ENCODE measurements at places on chromosomes 1 and 21.
A peak's percentile ranks its signal among the peaks of the same experiment; 100 is the strongest.

- DNase-seq: no peak
These were observed 87.9 kb upstream of the LYST start for GRCh38 chr1:235954306-235955283.

- DNase-seq: no peak
These were observed 28.7 kb downstream of the TMED5 start for GRCh38 chr1:93151474-93151873.

GRCh38 chr1:53535846-53536245 lies 76.6 kb downstream of the DMRTB1 start:
- no peak for DNase-seq

GRCh38 chr1:237386362-237387143 lies 344.6 kb downstream of the RYR2 start:
- no peak for DNase-seq

GRCh38 chr21:38945545-38946245 lies 140.0 kb downstream of the ETS2 start:
- no peak for DNase-seq

DNA sequence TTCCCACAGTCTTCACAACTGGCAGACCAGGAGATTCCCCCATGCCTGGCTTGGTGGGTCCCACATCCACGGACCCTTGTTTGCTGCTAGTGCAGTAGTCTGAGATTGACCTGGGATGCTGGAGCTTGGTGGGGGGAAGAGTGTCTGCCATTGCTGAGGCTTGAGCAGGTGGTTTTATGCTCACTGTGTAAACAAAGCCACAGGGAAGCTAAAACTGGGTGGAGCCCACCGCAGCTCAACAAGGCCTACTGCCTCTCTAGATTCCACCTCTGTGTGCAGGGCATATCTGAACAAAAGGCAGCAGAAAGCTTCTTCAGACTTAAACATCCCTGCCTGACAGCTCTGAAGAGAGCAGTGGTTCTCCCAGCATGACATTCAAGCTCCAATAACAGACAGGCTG lies 177.3 kb upstream of the ETV3 start:
- no peak for DNase-seq

- DNase-seq: no peak
These were observed 148.7 kb upstream of the SPAG17 start for GRCh38 chr1:118333601-118334210.

GRCh38 chr1:64403331-64403730 lies 66.6 kb upstream of the CACHD1 start:
- DNase-seq: no peak

DNA sequence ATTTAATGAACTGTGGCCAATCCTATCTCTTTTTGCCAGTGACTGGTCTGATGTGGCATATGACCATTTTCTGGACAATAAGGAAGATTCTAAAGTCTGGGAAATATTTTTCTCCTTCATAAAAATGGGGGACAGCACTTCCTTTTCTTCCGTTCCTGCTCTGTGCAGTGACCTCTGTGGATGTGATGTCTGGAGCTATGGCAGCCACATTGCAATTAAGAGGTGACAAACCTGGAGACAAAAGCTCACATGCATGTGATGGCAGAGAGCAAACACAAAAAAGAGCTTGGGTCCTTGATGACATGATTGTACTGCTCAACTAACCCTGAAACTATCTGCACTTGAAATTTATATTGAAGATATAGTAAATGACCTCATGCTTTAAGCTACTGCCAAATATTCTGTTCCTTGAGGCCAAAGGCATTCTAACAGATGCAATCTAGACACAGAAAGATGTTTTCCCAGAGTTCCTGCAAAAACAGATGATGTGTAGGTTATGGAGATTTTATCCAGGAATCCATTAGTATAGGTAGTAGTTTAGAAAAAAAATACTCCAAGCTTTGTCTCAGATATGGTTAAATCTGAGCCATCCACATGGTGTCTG lies 2.2 kb upstream of the MAGI3 start:
- DNase-seq: no peak

DNA sequence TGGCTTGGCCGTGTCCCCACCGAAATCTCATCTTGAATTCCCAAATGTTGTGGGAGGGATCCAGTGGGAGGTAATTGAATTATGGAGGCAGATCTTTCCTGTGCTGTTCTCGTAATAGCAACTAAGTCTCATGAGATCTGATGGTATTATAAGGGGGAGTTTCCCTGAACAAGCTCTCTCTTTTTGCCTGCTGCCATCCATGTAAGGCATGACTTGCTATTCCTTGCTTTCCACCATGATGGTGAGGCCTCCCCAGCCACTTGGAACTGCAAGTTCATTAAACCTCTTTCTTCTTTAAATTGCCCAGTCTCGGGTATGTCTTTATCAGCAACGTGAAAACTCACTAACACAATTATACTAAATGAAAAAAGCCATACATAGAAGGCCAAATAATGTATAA lies 101.3 kb upstream of the LYPLAL1 start:
- no peak for DNase-seq

GRCh38 chr1:97192872-97193572 lies 471.4 kb downstream of the PTBP2 start:
- DNase-seq: no peak

GRCh38 chr1:9561429-9561828 lies 22.2 kb downstream of the SLC25A33 start:
- DNase-seq: peak; percentile 53

GRCh38 chr1:106049595-106049994 lies 1006.9 kb upstream of the PRMT6 start:
- no peak for DNase-seq

- no peak for DNase-seq
These were observed 102.9 kb upstream of the PTGFR start for GRCh38 chr1:78387871-78388270.

GRCh38 chr1:33349081-33349759 lies 28.3 kb upstream of the A3GALT2 start:
- no peak for DNase-seq

GRCh38 chr1:182268669-182269068 lies 122.9 kb downstream of the GLUL start:
- DNase-seq: no peak

DNA sequence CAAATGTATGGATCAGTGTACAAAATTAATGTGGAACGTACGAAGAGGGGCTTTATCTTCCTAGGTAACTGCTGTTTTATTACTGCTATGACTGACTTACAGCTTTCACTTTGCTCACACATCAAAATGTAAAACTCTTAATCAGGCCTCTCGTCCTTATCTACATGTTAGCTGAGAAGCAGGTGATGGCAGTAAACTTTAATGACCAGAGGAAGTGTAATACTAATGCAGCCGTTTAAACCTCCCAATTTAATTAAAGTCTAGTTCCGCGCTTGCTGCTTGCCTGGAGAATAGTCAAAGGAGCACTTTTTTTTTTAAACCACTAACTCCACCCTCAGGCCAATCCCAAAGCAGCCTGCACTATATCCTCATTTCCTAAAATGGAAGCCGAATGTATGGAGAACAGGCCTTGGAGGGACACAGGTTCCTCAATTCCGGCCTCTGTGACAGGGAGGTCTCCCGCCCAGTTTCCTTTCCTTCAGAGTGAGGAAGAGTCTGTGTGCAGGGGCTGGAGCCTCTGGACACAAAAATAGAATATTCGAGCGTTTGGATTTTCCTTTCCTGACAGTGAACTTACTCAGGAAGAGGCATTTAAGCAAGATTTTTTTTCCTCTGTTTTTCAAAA lies 36.7 kb upstream of the RASAL2 start:
- DNase-seq: no peak

- no peak for DNase-seq
These were observed 14.9 kb upstream of the HJV start for GRCh38 chr1:146036241-146036964.

DNA sequence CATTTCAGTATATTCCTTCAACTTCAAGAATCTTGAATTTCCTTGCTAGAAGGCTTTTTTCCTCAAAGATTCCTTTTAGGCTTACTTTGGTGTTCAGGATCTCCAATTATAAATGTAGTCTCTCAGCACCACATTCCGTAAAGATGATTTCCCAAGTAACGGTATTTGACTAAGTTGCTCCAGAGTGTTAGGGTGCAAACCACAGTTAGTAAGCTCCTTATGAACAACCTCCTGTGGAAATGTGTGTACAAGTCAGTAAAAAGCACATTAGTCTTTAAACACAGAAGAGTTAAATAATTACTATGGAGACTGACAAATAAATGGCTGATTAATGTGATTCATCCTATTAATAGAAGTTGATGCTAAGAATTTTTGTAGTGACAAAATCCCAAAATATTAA lies 10.3 kb downstream of the DONSON start:
- no peak for DNase-seq

GRCh38 chr1:165884690-165885304 lies 57.4 kb downstream of the UCK2 start:
- DNase-seq: no peak

DNA sequence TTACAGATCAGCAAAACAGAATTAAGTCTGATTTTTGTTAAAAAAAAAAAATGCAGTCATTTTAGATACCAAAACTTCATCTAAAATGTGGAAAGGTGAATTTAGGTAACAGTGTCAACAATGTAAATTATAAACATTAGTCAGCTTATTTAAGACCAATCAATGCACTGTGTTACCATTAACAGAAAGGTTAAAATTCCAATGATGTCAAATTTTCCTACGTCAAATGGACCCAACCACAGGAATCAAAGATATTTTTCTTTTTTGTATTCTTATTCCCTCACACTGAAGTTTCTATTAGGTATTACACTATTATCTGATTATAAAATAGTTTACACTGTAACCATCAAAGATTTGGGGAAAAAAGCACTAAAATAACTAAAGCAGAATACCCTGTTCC lies 6.5 kb downstream of the ARHGAP29 start:
- DNase-seq: no peak

- no peak for DNase-seq
These were observed 5.3 kb downstream of the CLCA2 start for GRCh38 chr1:86429122-86429725.

- no peak for DNase-seq
These were observed 6.8 kb upstream of the CNIH3 start for GRCh38 chr1:224609333-224609732.

- DNase-seq: no peak
These were observed 69.0 kb downstream of the RRAGC start for GRCh38 chr1:38790422-38791163.

- no peak for DNase-seq
These were observed 107.3 kb downstream of the TOMM20 start for GRCh38 chr1:235021321-235021720.

DNA sequence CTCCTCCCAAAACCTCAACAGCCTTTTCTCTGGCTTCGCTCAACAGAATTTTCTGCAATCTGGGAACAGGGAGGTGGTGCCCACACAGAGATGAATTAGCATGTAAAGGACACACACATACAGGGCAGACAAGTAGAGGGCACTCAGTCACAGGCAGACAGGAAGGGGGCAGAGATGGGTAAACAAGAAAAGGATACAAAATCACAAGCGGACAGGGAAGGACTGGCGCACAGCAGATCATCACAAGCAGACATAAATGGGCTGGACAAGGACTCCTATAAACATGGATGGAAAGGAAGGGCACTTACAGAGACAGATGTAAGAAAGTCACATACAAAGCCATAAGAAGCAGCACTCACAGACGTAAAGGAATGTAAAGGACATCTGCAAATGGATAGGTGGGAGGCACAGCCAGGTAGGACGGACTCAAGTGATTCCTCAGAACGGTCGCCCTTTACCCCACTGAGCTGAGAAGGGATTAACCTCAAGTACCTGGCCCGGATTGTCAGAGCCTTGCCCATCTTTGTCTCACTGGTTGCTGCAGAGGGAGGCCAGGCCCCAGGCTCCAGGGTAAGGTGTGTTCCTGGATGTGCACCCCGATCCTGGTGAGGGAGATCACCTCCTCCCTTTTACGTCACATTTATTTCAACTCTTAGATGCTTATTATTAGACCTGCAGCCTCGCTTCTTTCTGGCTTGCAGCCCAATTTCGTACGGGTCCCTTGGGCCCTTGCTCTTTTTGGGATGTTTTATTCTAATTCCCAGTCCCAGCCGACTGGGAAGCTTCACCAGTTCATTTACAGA lies 836 bp upstream of the PRCC start:
- no peak for DNase-seq

GRCh38 chr1:158102881-158103674 lies 77.6 kb upstream of the CD1D start:
- DNase-seq: no peak

DNA sequence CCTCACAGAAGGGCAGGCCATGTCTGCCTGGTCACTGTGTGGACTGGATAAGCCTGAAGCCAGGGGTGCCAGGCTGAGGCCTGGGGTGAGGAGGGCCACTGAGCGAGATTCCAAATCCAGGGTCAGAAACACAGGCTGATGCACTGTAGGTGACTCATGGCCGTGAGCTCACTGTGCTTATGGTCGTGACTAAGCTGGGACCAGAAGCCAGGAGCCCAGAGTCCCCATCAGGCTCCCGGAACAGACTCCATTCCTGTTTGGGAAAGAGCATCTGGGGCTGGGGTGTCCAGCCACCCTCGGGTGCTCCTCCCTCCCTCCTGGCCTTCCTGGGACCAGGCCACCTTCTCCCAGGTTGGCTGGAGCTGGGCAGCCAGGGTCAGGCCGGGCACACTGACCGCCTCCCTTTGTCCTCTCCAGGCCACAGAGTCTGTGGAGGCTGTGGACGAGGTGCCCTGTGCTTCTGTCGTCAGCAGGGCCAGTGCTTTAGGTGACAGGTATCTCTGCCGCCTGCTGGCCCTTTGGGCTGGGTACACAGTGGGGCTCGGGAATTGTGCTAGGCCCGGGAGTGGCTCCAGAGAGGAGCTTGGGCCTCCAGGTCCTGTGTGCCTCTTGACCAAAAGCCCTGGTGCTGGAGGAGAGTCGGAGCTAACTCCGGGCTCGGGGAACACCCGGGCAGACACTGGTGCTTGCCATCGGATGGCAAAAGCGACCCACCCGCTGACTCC lies 36.7 kb downstream of the AJAP1 start:
- DNase-seq: no peak

- DNase-seq: no peak
These were observed 27.1 kb downstream of the MTF2 start for GRCh38 chr1:93106226-93106625.

GRCh38 chr1:233261695-233262094 lies 33.8 kb downstream of the PCNX2 start:
- DNase-seq: no peak

DNA sequence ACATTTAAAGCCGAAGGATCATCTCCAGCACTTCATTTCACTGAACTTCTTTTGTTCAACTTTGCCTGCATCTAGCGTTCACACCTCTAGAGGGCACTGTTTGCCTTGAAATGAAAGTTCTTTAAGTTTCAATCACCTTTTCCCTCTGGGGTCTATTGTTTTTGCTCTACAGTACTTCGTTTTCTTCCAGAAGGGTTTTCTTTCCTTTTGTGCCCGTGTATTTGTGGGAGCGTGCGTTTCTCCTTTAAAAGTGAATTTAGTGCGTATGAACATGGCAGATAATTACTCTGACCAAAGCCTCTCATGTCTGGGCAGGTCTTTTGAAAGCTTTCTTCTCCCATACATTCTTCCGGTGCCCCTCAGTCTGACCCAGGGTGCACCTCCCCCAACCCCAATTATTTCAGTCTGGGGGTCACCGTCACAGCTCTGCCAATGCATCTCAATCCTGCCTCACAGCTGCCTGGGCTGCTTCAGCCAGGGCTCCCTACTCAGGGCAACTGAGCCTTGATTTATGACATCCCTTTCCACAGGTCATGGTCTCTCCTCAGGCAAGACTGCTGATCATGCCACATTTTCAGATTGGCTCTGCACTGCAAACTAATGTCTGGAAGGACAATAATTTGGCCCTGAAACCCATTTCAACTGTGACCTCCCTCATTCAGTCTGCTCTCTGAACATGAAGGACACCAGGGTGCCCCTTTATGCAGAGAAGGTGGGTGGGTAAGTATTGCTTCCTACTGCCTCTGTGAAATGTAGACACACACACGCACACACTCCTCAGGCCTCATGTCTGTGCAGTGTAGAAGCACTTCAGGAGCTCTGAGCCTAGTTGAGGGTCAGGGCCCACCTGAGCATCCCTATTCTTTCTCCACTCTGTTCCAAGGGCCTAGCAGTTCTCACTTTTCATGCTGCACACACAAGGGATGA lies 88.6 kb downstream of the NUF2 start:
- DNase-seq: peak; percentile 19

Data from forelimb muscle (tissue), 1 donor.